ENCODE measurements at places on chromosomes 11 and 22. TPM values are rescaled to one million over a fixed set of nuclear protein-coding genes. Genes with fewer than 3 reads are reported as not detected.

Gene PLEKHB1
- not detected for total RNA-seq

Gene CD6
- not detected for total RNA-seq

Gene C11orf97
- not detected for total RNA-seq

Gene DMC1
- 1.1 TPM for total RNA-seq

Gene PRR33
- not detected for total RNA-seq

Gene CDON
- 2.9 TPM for total RNA-seq

Gene TRIM22
- total RNA-seq = 28.3 TPM

Measured in bronchial epithelial cell (primary cell).